NCI-H1092 (cell line): ENCODE measurements at places on chromosomes 12 and 14.

- DNase-seq, result no peak
Measured at GRCh38 chr12:109203480-109203879, 87.1 kb downstream of the ACACB start.

DNA sequence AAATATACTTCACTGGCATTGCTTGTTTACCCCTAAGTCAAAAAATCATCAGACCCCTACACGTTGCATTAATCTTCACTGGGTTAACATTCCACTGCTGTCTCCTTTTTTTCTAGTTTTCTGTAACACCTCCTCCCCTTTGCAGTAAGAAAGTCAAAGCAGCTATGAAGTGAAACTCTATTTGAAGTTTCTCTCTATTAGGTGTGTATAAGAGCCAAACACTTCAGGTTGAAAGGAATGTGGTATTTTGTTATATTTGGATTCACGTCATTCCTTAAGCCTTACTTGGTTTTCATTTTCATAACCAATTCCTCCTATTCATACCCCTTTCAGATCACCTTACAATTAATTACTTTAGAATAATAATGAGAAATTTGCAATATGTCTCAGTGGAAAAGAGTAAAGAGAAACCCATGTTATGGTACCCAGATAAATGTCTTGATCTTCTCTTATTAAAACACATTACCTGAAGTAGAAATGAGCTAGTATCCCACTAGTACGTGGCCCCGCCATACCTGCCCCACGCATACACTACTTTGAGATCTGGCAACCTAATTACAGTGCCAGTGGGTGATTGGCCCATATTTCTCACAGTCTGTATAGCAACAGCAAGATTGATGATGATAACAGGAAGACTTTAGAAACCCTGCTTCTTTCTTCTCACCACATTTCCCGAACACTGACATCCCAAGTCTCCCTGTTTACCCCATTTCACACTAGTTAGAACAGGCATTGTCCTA lies 236.4 kb upstream of the RGS6 start:
- no peak for DNase-seq

DNA sequence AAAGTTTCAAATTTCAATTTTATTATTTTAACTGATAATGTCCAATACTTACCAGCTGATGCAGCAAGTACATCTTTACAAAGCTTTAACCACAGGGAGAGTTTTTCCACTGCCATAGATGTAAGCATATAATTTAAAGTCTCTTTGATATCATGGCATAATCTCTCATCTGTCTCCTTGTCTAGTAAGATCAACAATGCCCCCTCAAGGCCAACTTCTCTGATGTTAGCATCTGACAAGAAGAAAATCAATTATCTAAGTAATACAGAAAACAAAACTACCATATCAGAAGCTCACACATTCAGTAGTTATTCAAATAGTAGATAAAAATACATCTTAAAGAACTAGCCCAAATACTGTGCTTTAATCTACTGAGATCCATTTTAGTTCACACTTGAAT lies 94.2 kb downstream of the HEATR5A start:
- DNase-seq, result no peak

GRCh38 chr12:113186033-113186365 lies 478 bp downstream of the RITA1 start:
- DNase-seq, result no peak

DNA sequence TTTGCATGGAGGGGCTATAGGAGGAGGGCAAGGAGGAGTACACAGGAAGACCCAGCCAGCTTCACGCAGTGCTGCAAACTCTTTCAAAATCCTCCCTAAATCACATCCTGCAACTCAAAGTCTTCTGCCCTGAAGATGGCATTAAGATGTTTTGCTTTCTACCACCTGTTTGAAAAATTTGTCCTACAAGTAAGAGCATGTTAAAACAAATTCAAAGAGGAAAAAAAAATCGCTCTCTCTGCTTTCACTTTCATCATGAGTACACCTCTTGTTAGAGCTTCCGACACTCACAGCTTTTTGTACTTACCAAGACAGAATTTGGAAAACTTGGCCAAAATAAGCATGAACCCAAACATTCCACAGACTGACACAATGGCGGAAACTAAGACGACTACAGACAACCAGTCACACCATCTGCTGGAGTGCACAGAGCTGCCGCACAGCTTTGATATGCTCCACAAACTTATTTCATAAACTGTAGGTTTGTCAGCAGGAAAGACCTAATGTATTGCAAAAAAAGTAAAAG lies 21.3 kb downstream of the GCH1 start:
- DNase-seq, result no peak

DNA sequence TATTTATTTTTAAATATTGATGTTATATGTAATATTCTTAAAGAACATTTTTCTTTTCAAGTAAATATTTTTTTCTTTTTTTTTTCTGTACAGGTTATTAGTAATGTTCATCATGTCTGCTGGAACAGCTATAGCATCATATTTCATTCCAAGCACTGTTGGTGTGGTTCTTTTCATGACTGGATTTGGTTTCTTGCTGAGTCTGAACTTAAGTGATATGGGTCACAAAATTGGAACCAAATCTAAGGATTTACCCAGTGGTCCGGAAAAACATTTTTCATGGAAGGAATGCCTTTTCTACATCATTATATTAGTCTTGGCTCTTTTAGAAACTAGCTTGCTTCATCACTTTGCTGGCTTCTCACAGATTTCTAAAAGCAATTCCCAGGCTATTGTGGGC lies 23.2 kb downstream of the PCNX4 start:
- DNase-seq, result no peak

DNA sequence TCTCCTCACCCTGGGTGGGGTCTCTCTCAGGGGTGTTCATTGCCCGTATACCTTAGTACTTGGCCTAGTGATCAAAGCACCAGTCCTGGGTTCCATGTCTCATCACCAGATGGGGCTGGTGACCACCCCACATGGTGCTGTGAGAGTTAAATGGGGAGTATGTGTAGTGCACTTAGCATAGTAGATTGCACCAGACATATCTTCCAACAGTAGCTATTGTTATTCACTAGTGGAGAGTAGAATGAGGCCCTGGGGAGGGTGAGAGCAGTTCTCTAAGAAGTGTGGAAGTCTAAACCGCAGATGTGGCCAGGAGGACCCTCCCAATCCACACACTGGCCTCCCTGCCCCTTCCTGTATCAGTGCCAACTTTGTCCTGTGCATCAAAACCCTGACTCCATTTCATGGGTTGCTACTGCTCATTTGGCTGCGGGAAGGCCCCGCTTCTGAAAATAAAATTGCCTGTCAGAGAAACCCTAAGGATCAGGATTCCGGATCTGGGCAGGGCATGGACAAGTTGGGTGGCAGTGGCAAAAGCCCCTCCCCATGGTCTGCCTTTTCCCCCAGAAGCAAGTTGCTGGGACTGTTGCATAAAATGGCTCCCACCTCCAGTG lies 4.4 kb downstream of the CD9 start:
- DNase-seq, result no peak

- DNase-seq, result no peak
Measured at GRCh38 chr12:126247936-126248335, 1182.7 kb downstream of the AACS start.

GRCh38 chr12:29245246-29245645 lies 96.2 kb downstream of the FAR2 start:
- DNase-seq, result no peak
